CD4-positive, alpha-beta T cell treated with Interleukin-4 for 1 hour (primary cell): ENCODE measurements at places on chromosomes 2 and 18.

- DNase-seq: no peak
Observed at GRCh38 chr2:128783896-128784295, 465.2 kb upstream of the HS6ST1 start.

DNA sequence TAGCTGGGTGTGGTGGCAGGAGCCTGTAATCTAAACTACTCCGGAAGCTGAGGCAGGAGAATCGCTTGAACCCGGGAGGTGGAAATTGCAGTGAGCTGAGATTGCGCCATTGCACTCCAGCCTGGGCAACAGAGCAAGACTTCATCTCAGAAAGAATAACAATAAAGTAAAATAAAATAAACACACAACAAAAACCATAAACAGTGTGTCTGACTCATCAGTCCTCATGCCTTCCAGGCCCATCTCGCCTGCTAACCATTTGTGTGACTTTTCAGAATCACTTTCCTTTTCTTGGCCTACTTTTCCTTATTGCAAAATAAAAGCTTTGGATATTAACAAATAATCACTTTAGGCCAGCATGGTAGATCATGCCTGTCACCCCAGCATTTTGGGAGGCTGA lies 42.0 kb upstream of the ASXL2 start:
- no peak for DNase-seq

- DNase-seq: no peak
Observed at GRCh38 chr2:238941262-238941792, 93.4 kb downstream of the TWIST2 start.

DNA sequence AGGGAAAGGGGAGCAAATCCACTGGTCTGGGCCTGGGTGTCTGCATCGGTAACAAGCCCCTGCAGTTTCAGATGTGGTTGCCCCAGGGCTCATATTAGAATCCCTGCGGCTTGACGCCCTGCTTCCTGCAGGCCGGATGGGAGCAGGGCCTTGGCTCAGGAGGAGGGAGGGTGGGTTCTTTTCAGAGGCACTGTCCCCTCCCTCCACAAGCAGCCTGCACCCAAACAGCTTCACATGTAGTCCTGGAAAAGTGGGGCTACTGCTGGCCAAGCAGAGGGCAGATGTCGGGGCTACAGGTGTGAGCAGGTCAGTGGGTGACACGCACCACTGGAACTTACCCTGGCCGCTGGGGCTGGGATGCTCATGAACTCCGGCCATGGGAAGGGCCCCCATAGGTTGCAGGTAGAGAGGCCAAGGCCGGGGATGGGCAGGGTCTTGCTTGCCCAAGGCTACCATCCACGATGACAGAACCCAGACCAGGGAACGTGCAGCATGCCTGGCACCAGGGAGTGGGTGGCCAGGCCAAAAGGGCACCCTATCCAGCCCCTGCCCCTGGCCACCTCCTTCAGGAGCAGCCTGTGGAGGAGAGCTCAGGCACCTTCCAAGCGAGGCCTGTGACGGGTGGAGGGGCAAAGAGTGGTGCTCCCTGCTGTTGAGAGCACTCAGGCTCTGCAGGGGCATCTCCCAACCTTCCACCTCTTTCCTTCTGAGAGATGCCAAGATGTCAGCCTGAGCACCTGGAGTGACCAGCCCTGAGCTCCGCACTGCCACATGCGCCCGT lies 16.8 kb downstream of the ARID5A start:
- no peak for DNase-seq

DNA sequence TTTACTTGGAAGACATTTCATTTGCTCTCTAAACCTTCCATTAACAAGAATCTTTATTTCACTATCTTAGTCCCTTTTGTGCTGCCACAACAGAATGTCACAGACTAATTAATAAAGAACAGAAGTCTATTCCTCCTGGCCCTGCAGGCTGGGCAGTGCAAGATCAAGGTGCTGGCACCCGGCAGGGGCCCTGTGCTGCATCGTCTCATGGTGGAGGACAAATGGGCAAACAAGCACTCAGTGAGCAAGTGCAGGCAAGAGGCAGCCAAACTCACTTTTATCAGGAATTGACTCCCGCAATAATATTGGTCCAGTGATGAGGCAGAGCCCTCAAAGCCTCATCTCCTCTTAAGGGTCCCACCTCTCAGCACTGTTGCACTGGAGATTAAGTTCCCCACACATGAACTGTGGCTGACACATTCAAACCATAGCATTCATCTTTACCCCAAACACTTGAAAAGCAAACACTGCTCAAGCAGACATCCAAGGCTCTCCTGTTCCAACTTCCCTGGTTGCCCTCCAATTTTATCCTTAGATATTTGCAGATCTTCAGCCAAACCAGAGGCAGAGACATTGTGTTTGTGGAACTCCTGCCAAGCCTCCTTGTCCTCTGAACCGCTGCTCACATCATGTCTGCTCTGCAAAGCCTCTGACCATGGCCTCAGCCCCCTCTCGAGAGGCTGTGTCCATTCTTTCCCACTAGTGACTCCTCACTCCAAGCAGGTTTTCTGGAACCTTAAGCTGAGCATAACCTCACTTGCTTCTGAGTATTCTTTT lies 404.4 kb upstream of the SOX11 start:
- no peak for DNase-seq

- DNase-seq: no peak
Observed at GRCh38 chr2:119536707-119537106, 7.5 kb upstream of the CFAP221 start.

DNA sequence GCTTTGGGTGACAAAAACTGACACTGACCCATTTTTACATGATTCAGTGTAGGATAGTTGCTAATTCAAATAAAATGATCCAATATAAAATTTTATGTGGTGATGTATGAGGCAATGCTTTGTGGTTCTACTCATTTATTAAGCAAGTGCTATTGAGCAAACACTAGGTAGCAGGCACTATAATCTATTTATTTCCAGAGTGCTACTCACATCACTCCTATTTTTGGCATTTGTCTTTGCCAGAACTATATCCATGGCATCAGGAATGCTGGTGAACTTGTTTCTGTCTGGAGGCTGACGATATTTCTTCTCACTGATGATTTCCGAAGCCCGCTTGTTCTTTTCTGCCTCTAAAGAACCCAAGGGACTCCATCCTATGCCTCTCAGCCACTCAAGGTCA lies 84.3 kb downstream of the NEB start:
- DNase-seq: no peak

- no peak for DNase-seq
Observed at GRCh38 chr2:50347358-50348044, 684.4 kb downstream of the NRXN1 start.

DNA sequence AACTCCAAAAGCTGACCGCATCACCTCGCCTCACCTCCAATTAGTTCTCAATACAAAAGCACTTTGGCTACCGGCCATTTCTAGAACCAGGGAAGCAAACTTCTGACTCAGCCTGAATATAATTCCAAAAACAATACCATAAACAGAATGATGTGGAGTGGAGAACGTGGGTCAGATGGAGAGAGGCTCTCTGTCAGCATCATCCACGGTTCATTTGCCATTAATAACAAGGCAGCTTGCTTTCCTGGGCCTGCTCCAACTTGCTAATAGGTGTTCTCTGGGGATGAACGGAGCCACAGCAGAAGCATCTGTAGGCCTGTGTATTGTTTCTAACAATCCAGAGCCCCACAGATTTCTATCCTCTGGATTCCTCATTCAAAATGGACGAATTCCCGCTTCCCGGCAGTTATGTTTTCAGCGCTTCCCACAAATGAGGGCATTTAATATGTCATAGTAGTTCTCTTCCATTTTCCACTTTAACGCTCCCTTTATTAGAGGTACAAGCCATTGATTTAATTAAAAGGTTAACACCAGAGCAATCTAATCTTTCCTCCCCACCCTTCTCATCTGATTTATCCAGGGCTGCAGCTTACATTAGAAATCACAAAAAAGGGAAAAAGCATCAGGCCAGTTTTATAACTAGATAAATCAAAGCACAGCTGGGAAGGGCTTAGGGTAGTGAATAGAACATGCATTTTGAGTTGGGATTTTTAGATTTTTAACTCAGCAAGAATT lies 23.2 kb upstream of the CNTNAP5 start:
- no peak for DNase-seq

- no peak for DNase-seq
Observed at GRCh38 chr2:65781756-65782155, 349.4 kb upstream of the SPRED2 start.

DNA sequence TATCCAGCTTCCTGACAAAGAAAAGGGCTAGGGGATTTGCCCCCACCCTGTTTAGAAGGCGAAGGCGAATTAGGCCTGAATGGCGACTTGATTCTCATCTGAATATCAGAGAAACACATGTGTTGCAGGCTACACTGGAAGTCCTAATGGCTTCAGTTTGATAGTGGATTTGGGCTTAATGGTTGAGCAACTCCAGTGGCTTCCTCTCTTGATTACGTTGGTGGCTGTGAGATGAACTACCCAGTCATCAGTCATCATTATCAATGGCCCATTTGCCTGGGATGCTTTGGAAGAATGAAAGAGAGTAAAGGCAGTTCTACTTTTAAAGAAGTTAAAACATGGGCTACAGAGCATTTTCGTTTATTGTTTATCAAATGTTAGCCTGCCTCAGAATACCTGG lies 60.9 kb upstream of the IL1R1 start:
- no peak for DNase-seq

DNA sequence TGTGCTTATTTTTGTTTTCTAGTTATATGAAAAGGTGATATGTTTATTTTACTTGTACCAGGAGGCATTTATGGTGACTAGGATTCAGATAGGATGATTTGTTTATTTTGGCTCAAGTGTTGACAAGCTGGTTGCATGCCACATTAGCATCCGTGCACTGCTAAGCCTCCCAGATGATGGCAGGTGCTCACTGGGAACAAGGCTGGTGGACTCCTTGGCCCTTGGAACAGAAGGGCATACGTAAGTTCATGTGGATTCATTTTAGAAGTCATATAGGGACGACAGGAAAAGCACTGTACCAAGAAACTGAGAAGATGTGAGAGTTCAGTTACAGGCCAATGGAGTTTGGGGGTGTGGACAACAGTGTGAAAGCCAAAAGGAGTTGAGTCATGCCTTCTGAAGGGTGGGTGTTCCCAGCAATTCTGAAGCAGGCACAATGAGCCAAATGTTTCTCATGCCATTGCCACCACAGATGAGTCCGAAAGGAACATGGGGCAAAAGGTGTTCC lies 166.2 kb downstream of the PHLPP1 start:
- no peak for DNase-seq

DNA sequence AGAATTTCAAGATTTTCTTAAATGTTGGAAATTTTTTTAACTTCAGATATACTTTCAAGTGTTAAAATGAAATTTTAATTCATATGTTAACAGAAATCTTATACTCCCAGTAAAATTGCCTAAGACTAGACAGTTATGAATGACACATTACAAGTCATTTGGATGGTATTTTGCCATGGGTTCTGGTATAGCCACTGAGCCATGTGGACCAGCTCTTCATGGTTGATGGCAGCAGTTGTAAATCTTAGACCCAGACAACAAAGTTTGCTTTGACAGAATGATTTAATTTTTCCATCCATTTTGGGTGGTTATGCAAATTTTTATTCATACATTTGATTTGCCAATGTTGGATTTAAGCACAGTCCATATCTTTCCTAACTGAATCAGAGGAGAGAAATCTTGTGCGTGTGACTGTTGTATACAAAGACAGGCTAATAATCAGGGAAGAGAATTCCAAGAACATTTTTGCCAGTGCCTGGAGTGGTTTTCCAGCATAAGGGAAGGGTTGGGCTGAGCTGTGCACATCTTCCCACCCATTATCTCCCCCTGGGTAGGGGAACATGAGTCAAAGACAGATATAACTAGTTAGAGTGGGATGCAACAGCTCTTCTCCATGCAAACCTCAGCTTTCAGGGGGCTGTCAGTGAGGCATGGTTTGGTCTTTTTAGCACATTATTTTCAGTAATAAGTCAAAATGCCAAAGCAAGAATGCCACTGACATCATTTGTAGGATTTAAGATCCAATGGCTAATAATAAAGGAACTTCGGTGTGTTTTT lies 28.1 kb upstream of the INPP4A start:
- no peak for DNase-seq

- DNase-seq: no peak
Observed at GRCh38 chr2:134432435-134432883, 178.6 kb downstream of the MGAT5 start.

DNA sequence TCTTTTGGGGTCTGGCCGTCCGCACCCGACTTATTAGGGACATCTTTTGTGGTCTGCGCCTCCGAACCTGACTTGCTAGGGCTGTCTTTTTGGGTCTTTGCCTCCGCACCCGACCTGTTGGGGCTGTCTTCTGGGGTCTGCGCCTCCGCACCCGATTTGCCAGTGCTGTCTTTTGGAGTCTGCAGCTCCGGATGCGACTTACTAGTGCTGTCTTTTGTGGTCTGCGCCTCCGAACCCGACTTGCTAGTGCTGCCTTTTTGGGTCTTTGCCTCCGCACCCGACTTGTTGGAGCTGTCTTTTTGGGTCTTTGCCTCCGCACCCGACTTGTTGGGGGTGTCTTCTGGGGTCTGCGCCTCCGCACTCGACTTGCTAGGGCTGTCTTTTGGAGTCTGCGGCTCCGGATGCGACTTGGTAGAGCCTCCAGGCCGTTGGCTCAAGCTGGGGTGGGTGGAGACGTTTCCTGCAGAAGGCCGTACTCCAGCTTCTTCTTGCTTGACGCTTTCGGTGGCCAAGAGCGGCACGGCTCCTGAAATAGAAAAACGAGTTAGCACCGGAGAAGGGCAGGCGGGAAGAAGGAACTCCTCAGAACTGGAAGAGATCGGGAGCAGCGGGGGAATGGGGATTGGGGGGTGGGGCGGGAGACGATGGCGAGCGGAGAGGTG lies 498 bp downstream of the TGOLN2 start:
- peak; percentile 62 for DNase-seq

GRCh38 chr18:79422783-79423165 lies 27.0 kb downstream of the NFATC1 start:
- DNase-seq: no peak

DNA sequence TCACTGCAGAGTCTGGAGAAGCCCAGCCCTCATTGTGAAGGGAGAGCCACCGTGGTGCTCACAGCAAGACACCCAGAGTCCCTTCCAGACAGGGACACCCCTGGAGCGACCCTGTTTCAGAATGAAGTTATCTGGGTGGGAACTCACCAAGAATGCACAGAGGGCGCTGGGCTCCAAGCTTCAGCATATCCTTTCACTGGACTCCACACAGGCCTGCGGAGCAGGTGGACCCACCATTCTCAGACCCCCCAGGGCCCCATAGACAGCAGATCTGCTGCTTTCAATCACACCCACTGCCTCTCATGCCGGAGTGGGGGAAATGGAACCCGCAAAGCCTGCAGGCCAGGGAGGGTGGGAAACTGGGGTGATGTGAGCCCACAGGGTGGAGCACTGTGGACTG lies 87.8 kb downstream of the RRM2 start:
- no peak for DNase-seq

GRCh38 chr2:189372688-189373257 lies 68.5 kb upstream of the WDR75 start:
- no peak for DNase-seq

DNA sequence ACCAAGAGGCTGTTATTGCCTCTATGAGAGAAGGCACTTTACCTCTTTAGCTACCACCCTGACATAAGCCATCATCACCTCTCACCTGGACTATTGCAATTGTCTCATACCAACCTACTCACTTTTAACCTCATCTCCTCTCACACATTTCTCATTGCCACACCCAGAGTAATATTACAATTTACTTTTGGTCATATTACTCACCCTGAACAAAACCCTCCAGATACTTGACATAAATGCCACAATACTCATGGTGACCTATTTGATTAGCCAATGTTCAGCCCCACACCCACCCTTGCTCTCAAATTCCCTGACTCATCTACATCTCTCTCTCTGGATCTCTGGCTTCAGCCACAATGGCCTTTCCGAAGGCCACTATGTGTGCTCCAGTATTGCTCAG lies 90.9 kb upstream of the CDH7 start:
- no peak for DNase-seq
